ENCODE measurements at places on chromosomes 13 and 19. TPM values are rescaled to one million over a fixed set of nuclear protein-coding genes. Genes with fewer than 3 reads are reported as not detected.

DNA sequence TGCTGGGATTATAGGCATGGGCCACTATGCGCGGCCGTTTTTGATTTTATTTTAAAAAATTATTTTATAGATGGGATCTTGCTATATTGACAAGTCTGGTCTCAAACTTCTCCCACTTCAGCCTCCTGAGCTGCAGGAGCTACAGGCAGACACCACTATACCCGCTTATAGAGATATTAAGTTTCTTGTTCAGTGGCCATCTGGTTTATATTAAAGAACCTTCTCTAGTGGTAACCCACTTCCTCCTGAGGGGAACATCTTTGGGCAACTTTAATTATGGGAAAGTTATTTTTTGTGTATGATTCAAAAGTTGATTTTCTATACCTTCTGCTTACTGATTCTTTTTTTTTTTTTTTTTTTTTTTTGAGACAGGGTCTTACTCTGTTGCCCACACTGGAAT lies 172.7 kb downstream of the KLF5 start:
- no peak overlapping the region for H3K27ac ChIP-seq
- no peaks in the 10 kb centered on the region for H3K4me1 ChIP-seq
- H3K4me3 ChIP-seq: no peak overlapping the region

GRCh38 chr13:44142540-44142867 lies 231.1 kb upstream of the SERP2 start:
- H3K27ac ChIP-seq: peak overlapping the region; percentile 78
- peak overlapping the region; percentile 48 for H3K4me3 ChIP-seq
- DNase-seq: no peak
- H3K4me1 ChIP-seq: no peaks in the 10 kb centered on the region

DNA sequence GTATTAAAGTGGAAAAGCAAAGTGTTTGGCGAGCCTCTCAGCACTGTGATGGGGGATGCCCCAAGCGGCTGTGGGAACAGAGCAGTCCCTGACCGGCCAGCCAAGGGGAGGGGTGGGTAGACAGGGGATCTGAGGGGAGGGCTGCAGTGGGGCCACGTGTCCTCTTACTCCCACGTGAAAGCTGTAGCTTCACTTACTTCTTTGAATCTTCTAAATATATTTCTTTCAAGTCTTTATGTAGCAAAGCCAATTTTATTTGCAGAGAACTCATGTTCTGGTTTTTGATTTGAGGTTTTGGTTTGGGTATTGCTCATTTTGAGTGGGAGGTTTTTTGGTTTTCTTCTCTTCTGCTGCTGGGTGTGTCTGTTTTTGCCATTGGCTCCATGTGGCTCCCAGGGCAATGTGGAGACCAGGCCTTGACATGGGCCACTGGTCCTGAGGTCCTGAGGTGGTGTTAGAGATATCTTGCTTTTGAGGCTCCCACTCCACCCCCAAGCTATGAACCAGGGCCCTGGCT lies 17.7 kb upstream of the OVOL3 start:
- H3K27me3 ChIP-seq: no peaks in the 10 kb centered on the region
- no peaks in the 10 kb centered on the region for H3K4me1 ChIP-seq
- H3K36me3 ChIP-seq: no peaks in the 10 kb centered on the region
- H3K27ac ChIP-seq: no peak overlapping the region

- no peak for DNase-seq
- H3K4me1 ChIP-seq: peaks cover 9% of the 10 kb centered on the region
- no peak overlapping the region for H3K4me3 ChIP-seq
- no peaks in the 10 kb centered on the region for H3K36me3 ChIP-seq
Measured at GRCh38 chr13:51282322-51282721, 57.2 kb upstream of the SERPINE3 start.

DNA sequence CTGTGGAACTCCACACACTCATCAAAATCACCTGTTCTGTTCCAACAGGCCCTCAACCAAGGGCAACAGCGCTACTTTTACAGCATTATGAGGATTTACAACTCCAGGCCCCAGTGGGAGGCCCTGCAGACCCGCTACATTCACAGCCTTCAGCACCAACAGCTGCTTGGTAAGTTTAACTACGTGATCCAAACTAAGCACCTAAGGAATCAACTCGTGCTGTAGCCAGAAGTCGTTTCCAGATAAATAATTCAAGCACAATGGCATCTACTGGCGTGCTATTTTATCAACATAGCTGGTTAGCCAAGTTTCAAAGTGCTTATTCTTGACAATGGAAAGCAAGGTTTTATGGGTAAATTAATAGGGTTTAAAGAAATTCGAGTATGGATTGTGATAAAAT lies 5.3 kb downstream of the FAM216B start:
- no peaks in the 10 kb centered on the region for H3K4me1 ChIP-seq
- H3K36me3 ChIP-seq: no peaks in the 10 kb centered on the region
- no peaks in the 10 kb centered on the region for H3K27me3 ChIP-seq
- H3K27ac ChIP-seq: no peak overlapping the region
- H3K4me3 ChIP-seq: no peak overlapping the region
- no peak for DNase-seq

DNA sequence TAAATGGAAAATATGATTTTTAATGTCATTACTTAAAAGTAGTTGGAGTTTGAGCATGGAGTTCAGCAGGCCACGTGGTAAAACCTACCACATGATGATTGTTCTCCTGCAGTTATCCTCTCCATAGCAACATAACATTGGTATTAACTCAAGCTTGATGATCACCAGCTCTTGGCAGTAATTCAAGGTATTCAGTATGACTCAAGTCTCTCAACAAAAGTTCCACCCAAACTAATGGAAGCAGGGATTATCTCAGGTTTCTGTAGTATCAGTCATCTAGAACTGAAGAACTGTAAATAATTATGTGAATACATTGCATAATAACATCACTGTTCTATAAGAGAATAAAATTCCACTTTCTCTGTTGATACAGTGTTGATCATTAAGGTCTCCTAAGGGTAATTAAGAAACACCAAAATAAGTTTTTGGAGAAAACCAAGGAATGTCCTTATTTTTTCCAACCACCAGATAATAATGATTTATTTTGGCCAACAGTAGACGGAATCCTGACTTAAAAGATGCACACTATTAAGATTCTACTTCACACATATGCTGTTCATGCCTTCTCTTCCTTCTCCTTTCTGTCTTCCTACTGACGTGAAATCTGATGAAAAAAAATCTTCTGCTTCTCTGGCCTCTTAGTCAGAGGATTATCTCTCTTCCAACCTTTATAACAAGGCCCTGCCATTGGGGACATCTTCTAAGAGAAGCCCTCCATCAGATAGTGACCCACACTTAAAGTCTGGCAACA lies 1092.3 kb downstream of the EFNB2 start:
- H3K27me3 ChIP-seq: no peaks in the 10 kb centered on the region
- H3K4me1 ChIP-seq: no peaks in the 10 kb centered on the region
- H3K36me3 ChIP-seq: no peaks in the 10 kb centered on the region
- H3K4me3 ChIP-seq: no peak overlapping the region
- no peak for DNase-seq

DNA sequence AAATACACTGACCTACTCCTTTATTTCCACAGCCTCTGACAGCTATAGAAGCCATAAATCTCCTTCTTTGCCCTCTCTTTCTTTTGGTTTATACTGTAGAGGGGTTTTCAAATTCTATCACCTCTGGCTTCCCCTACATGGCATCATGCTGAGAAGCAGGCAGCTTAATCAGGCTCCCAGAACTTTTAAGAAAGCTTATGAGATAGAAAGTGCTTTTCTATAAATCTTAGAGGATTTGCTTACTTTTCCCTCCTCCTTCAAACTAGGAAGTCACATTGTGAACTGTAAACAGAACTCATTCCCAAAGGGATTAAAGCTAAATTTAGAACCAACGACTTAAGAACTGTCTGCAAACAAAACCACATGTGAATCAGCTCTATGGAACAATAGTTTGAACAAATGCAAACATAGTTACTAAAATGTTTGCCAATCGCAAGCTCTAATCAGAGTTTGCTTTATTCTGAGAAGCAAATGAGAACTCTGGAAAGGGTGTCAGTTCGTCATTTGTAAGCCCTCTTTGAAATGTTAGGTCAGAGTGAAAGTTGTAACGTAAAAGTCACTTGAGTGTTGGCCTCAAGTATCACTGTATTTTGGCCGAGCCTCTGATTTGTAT lies 344.1 kb downstream of the RFC3 start:
- no peak overlapping the region for H3K4me3 ChIP-seq
- no peaks in the 10 kb centered on the region for H3K27me3 ChIP-seq
- H3K27ac ChIP-seq: no peak overlapping the region
- no peaks in the 10 kb centered on the region for H3K36me3 ChIP-seq
- DNase-seq: no peak
- H3K4me1 ChIP-seq: no peaks in the 10 kb centered on the region

DNA sequence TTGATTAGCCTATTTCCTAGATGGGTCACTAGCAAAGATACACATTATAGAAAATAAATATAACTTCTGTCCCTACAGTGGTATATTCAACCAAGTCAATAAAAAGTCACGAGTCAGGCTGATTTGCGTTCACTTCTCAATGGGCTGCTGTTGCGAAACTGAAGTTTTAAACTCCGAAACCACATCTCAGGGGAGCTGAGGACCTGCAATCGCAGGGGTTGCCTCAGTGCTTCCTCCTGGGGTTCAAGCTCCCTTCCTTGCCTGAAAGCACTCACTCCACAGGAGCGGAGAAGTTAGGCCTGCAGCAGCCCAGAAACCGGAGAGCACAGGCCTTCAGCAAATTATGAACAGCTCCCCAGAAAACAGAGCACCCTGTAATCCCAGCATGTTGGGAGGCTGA lies 39.6 kb downstream of the RAB20 start:
- no peaks in the 10 kb centered on the region for H3K27me3 ChIP-seq
- H3K27ac ChIP-seq: peak overlapping the region; percentile 79
- no peak for DNase-seq
- H3K36me3 ChIP-seq: no peaks in the 10 kb centered on the region
- H3K4me1 ChIP-seq: peaks cover 63% of the 10 kb centered on the region

DNA sequence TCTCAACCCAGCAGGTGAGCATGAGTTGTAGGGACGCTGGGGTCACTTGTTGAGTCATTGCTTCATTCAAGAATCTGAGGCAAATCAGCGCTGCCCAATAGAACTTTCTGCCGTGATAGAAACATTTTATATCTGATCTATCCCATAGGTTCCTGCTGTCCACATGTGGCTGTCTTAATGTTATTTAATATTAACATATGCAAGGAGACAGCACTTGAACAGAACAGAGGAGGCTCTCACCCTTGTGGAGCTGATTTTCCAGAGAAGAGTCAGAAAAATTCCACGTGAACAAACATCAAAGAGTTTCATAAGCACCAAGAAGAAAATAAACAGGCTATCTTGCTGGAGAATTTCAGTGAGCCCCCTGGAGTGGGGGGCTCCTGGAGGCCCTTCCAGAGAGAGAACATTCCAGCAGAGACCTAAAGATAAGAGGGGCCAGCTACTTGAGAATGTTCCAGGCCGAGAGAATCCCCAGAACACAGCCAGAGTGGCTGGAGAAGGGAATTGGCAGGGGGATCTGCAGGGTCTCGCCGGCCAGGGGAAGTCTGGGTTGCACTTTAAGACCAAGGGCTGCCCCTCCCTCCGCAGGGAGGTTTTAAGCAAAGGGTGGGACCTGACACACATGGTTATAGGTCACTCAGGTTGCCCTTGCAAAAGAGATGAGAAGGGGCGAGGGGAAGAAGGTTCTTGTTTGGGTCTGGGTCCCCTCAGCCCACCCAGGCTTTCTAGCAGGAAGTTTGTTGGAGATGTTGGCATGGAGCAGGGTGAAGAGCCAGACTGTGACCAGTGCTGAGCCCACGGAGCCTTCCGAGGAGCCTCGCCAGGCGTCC lies 135.7 kb downstream of the CRYL1 start:
- DNase-seq: no peak
- no peaks in the 10 kb centered on the region for H3K27me3 ChIP-seq
- H3K36me3 ChIP-seq: no peaks in the 10 kb centered on the region
- H3K4me1 ChIP-seq: no peaks in the 10 kb centered on the region
- H3K4me3 ChIP-seq: no peak overlapping the region

- H3K27ac ChIP-seq: no peak overlapping the region
- no peak for DNase-seq
- peaks cover 3% of the 10 kb centered on the region for H3K4me1 ChIP-seq
- no peaks in the 10 kb centered on the region for H3K27me3 ChIP-seq
- H3K36me3 ChIP-seq: no peaks in the 10 kb centered on the region
- peak overlapping the region; percentile 44 for H3K4me3 ChIP-seq
Measured at GRCh38 chr19:15180451-15181390, 20.1 kb downstream of the NOTCH3 start.

- H3K27me3 ChIP-seq: no peaks in the 10 kb centered on the region
- H3K4me3 ChIP-seq: peak overlapping the region; percentile 10
- H3K36me3 ChIP-seq: no peaks in the 10 kb centered on the region
- peak; percentile 41 for DNase-seq
- H3K4me1 ChIP-seq: no peaks in the 10 kb centered on the region
Measured at GRCh38 chr19:17796013-17796837, 1.3 kb downstream of the B3GNT3 start.

DNA sequence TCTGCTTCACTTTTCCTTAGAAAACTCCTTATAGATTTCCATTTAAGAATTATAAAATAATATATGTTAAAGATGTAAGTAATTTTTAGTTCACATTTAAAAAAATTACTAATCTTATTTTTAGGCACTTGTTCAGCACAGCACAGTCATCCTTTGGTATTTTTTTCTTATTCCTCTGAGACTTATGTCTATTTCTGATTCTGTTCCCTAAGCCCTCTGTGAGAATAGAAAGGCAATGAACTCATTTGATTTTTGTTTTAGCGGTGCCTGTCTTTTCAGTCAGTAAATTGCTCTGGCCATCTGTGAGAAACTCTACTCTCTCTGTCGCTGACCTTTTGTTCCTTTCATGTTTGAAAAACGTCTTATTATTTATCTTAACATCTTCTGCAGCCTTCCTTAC lies 168.1 kb downstream of the PCDH17 start:
- DNase-seq: no peak
- no peaks in the 10 kb centered on the region for H3K4me1 ChIP-seq
- no peaks in the 10 kb centered on the region for H3K36me3 ChIP-seq
- H3K27ac ChIP-seq: no peak overlapping the region
- no peaks in the 10 kb centered on the region for H3K27me3 ChIP-seq

DNA sequence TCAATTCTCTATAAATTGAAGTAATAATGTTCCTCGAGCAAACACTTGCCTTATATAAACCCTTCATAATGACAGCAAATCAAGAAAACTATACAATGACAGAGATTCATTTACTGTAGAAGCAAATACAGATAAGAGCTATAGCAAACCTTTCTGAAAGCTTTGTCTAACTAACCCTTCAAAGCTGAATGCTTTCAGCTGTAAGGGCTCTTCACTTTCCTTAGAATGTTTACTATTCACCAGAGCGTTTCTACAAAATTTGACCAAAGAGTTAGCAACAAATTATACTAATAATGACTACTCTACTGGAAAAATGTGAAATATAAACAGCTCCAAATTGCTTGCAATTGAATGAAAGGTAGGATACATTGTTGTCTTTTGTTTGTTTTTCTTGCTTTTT lies 218.1 kb downstream of the SLITRK5 start:
- no peak for DNase-seq
- H3K4me3 ChIP-seq: no peak overlapping the region
- no peak overlapping the region for H3K27ac ChIP-seq
- H3K4me1 ChIP-seq: no peaks in the 10 kb centered on the region

GRCh38 chr13:30156826-30157615 lies 150.3 kb downstream of the KATNAL1 start:
- H3K27ac ChIP-seq: no peak overlapping the region
- no peaks in the 10 kb centered on the region for H3K4me1 ChIP-seq
- no peak overlapping the region for H3K4me3 ChIP-seq
- no peak for DNase-seq

CD209 gene
- total RNA-seq: 3.7 TPM

ETV2 gene
- total RNA-seq: not detected

PSG7 gene
- total RNA-seq: not detected

RPL36 gene
- total RNA-seq: 232 TPM

TRPM4 gene
- total RNA-seq: 13.5 TPM

PNMA8A gene
- not detected for total RNA-seq

All from right lobe of liver (tissue), 6 donors.